ENCODE measurements at places on chromosomes 12 and 14. TPM values are rescaled to one million over a fixed set of nuclear protein-coding genes. Genes with fewer than 3 reads are reported as not detected.

TSPAN8 gene
- total RNA-seq: not detected

TTC8 gene
- 19.5 TPM for total RNA-seq

CLEC4A gene
- not detected for total RNA-seq

MANSC4 gene
- not detected for total RNA-seq

- DNase-seq: no peak
Measured at GRCh38 chr12:90908465-90908864, 46.5 kb downstream of the CCER1 start.

DNA sequence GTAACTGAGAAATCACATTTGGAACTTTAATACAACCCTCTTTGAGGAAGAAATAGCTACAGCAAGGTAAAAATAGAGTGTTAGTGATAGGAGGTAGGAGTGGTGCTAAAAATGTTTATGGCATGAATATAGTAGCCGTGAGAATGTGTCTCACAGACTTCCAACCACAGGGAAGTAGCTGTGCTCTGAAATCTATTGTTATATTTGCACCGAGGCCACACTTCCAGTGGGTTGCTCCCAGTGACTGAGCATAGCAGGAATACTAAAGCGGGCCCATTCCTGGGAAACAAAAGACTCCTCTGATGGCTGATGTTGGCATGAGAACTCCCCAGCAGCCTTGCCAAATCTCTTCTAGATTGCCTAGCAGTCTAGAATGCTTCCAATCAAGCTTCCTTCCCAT lies 174.1 kb upstream of the PLXNC1 start:
- DNase-seq: no peak

- no peak for DNase-seq
Measured at GRCh38 chr14:23168246-23168645, 15.2 kb downstream of the SLC7A8 start.

- no peak for DNase-seq
Measured at GRCh38 chr12:87943762-87944161, 85.4 kb downstream of the C12orf50 start.

DNA sequence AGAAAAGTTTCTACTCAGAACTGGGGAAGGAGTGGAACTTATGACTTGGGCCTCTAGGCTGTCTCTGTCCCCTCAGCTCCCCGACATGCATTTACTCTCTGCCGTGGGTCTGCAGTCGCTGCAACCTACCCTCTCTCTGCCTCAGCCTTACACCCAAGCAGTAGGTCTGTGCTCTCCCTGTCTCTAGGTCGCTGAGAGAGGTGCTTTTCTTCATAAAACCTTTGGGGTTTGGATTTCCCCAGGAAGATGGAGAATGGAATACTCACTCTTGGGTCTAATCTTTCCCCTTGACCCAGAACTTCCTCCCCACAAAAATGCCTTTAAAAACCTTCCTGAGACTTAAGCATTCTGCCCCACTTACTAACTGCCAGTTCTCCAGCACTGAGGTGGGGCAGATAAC lies 12.9 kb downstream of the GPR84 start:
- no peak for DNase-seq

- no peak for DNase-seq
Measured at GRCh38 chr14:70718383-70719118, 76.8 kb downstream of the TTC9 start.

- no peak for DNase-seq
Measured at GRCh38 chr12:75960086-75960910, 71.3 kb downstream of the PHLDA1 start.

GRCh38 chr12:68222326-68222725 lies 3.3 kb downstream of the IL26 start:
- no peak for DNase-seq

DNA sequence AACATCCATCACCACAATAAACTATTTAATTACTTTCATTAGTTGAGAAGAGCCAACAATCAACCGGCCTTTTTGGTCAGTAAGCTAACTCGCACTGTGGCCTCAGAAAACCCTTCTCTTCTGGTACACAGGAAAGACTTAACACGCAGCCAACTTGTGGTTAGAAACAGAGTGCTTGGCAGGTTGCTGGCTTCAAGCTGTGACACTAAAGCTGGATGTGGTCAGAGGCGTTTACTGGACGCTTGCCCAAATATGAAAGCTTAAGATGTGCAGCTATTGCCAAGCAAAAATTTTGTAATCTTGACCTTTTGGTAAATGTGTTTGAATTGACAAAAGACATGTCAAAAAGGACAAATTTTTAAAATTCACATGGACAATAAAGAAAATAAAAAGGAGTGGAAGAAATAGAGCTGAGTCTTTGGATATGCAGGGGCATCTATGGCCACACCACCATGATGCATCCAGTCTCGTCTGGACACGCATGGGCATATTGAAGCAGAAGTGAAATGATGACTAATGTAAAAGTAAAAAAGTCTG lies 2.6 kb upstream of the KLRK1 start:
- DNase-seq: peak; percentile 75

DNA sequence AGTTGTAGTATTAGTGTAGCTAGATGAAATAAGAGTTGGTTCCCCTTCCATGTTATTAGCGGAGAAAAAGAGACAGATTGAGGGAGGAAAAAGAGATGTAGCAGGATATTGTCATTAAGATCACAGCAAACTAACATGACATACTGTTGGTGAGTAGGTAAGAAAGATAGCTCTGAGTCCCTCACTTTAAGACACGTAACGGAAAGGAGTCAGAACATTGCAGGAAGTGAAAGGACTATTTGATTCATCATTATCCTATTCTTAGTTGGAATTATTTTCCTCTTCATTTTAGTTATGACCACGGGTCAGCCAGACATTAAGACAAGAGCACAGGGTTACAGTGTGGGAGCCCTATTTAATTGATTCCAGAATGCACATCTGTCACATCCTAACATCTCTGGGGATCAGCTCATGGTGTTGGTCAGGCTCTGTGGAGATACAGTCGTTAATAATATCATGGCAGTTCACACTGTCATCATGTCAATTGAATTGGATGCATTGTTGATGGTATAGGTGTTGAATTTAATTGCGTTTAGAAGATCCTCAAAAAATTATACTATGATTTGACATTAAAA lies 55.0 kb downstream of the TMX1 start:
- DNase-seq: no peak

DNA sequence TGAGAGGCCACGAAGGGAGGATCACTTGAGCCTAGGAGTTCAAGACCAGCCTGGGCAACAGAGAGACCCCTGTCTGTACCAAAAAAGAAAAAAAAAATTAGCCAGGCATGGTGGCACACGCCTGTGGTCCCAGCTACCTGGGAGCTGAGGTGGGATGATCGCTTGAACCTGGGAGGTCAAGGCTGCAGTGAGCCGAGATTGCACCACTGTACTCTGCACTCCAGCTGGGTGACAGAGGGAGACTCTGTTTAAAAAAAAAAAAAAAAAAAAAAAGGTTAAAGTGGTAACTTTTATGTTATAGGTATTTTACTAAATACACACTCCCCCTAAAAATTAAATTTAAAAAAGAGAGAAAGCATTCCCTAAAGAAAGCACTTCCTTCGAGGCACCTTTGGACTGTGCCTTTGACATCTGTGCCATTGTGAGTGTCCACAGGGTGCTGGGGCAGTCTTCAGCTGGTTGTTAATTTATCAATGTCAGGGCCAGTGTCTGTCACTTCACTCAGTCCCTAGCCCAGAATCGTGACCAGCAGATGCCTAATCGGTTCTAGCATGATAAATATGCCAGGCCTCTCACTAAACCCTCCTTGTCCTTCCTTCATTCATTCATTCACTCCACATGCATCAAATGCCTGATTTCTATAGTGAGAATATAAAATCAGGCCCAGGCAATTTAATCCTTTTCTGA lies 63.1 kb downstream of the B4GALNT3 start:
- DNase-seq: no peak

DNA sequence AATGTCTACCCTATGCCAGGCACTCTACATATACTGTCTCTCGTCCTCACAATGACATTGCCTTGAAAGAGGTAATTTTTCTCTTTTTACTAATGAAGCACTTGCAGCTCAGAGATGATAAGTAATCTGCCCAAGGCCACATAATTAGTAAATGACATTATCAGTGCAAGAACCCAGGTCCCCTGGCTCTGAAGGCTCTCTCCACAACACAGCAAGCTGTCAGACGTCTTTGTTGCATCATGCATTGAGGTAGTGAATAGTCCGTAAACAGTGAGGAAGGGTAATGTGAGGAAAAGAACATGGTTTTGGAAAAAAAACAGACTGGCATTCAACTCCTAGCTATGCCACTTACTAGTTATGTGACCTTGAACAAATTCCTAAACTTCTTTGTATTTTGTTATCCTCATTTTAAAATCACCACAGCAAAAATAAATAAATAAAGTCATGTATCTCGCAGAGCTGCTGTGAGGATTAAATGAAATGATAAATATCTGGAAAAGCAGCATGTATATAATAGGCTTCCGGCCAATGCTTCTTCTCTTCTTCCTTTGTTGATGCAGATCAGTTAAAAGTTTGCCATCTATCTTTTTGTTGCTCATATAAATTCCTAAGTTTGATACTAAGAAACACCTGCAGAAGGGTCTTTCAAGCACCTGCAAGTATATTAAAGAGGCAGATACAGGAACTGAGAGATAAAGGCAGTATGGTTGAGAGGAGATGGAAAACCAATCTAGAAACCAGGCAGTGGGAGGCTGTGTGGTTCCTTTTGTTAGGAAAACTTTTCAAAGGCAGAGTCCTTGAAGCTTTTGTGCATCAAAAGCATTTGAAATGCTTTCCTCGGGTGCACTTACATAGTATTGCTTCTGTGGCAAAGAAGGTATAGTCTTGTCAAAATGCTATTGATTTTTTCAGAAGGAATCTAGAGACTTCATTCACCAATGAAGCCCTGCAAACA lies 82.8 kb downstream of the BTG1 start:
- DNase-seq: no peak

DNA sequence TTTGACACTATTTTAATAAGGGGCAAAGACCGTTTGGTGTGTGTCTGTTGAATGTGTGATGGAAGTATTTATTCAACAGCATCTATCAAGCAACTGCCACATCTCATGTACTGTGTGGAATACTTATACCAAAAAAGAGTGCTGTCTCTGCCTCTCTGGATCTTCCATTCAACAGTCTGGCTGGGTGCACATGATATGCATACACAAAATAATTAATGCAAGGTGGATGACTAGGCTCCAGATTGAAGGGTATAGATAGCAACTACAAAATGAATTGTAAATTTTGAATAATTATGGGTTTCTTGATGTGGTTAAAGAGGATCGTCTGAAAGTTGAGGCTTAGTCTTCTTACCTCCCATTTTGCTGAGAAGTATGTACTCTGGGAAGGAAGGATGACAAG lies 145.9 kb upstream of the OTX2 start:
- no peak for DNase-seq

GRCh38 chr12:33759279-33759678 lies 263.0 kb upstream of the ALG10 start:
- no peak for DNase-seq

DNA sequence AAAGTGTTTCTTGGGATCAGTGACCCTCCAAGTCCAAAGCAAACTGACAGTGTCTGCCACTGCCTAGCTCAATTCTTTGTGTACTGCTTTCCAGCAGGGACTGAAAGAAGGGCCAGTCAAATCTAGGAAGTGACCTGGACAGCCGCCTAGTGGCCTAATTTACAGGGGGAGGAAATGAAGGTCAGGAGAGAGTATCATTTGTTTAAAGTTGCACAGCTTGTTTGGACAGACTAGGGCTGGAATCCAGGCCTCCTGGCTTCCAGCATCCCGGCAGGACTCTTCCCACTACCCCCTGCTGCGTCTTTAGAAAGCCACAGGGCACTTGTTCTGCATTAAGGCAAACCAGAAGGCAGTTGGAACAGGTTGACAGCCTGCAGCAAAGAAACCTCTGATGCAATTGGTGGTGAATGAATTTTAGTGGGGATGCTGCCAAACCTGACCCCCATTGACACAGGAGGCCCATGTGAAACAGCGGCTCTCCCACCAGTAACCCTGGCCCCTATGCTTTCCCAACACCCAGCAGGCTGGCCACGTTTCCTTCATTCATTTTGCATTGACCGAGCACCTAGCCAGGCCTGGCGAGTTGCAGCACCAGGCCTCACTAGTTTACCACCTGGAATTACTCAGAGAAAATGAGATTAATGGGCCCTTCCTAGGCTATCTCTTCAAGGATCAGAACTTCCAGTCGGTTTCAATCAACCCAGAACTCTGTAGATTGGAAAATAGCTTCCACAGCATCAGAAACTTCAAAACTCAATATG lies 28.2 kb downstream of the GALNT16 start:
- no peak for DNase-seq

DNA sequence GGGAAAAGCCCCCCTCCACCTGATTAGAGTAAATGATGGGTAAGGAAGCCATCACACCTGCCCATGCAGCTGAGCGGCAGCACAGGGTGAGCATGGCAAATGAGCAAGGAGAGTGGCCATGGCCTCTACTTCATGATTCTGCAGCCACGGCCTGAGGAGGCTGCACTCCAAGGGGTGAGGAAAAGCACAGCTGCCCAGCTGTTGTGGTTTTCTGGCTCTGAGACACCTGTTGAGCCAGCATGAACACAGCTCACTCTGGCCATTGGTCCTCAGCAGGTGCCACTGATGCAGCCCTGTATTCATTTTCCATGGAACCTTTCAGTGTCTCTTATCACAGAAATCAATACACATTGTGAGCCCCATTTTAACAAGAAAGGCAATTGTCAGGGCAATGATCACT lies 707.2 kb downstream of the AACS start:
- DNase-seq: no peak

GRCh38 chr14:24817212-24818057 lies 183.4 kb upstream of the GZMB start:
- DNase-seq: peak; percentile 37

- no peak for DNase-seq
Measured at GRCh38 chr14:30974628-30975027, 50.8 kb upstream of the AP4S1 start.

DNA sequence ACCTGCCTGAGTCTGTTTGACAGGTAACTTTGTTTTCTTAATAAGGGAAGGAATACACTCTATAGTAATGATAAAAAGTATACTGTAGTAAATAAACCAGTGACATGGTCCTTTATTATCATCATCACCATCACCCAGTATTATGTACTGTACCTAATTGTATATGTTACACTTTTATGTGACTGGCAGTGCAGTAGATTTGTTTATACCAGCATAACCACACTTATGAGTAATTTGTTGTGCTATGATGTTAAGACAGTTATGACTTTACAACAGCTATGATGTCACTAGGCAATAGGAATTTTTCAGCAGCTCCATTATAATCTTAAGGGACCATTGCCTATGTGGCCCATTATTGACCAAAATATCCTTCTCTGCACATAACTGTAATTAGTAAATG lies 155.0 kb downstream of the NUBPL start:
- no peak for DNase-seq

GRCh38 chr12:66693901-66694513 lies 15.1 kb upstream of the GRIP1 start:
- peak; percentile 59 for DNase-seq
